ENCODE measurements at places on chromosomes 12 and 14. TPM values are rescaled to one million over a fixed set of nuclear protein-coding genes. Genes with fewer than 3 reads are reported as not detected.

P2RX7 gene
- total RNA-seq = 14.8 TPM

- H3K4me3 ChIP-seq = peak overlapping the region; percentile 92
- H3K27ac ChIP-seq = peak overlapping the region; percentile 88
- DNase-seq = no peak
- no peaks in the 10 kb centered on the region for H3K27me3 ChIP-seq
- H3K36me3 ChIP-seq = peaks cover 14% of the 10 kb centered on the region
Measured at GRCh38 chr12:50111395-50111692, 692 bp upstream of the COX14 start.

TNS2 gene
- total RNA-seq = 1.5 TPM

- no peak for DNase-seq
- no peak overlapping the region for H3K4me3 ChIP-seq
- no peak overlapping the region for H3K27ac ChIP-seq
- no peaks in the 10 kb centered on the region for H3K27me3 ChIP-seq
- peaks cover 32% of the 10 kb centered on the region for H3K4me1 ChIP-seq
- H3K36me3 ChIP-seq = peaks cover 6% of the 10 kb centered on the region
Measured at GRCh38 chr14:95490727-95491451, 25.6 kb downstream of the SYNE3 start.

ADCY4 gene
- total RNA-seq = 6.9 TPM

GRCh38 chr14:75442642-75443041 lies 14.8 kb downstream of the JDP2 start:
- H3K4me1 ChIP-seq = peaks cover 8% of the 10 kb centered on the region
- H3K36me3 ChIP-seq = no peaks in the 10 kb centered on the region
- no peak overlapping the region for H3K27ac ChIP-seq
- no peaks in the 10 kb centered on the region for H3K27me3 ChIP-seq
